Astrocyte of the hippocampus (primary cell): ENCODE measurements at places on chromosomes 5 and 9.

GRCh38 chr5:111425205-111425604 lies 87.1 kb downstream of the STARD4 start:
- DNase-seq: no peak

GRCh38 chr9:90029996-90030395 lies 425.2 kb downstream of the GADD45G start:
- peak; percentile 48 for DNase-seq

- DNase-seq: peak; percentile 33
Observed at GRCh38 chr9:120742951-120743416, 28.7 kb upstream of the MEGF9 start.

DNA sequence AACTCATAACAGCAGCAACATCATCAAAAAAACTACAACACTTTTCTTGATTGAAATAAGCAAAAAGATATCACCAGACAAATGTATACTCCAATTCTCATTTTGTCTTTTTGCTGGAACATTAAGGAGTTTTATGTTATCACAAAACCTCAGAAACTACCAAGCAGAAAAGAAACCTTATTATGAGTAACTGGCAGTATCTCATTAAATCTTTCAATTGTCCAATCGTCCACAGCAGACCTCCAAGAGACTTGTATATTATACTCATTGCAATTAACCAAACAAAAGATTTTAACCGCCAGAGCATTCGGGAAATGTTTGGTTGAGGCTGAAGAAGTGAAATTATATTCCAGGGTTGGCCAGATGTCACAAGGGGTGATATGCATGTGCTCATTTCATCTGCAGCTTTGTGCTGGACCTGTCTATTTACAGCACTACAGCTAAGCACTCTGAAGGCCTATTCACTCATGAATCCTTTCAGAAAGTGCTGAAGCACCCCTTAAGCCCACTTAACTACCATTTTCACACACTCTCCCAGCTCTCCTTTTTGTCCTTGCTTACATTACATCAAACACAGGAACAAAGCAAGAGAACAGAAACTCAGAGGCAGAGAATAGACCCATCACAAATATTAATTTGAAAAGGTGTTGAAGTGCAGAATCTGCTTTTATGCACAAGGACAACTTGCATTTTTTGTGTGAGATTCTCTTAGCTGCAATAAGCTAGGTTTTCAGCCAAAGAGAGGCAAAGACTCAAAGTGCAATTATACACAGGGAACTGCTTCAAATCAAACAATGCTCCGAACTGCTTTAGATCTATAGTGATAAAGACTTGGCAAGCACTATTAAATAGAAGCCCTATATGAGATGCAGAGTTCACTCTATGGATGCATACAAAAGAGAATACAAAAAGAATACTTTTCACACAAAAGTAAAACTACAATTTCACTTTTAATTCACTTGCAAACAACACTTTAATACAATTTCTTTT lies 150.4 kb upstream of the POU5F2 start:
- DNase-seq: peak; percentile 61

- peak; percentile 45 for DNase-seq
Observed at GRCh38 chr9:36987891-36988290, 46.2 kb downstream of the PAX5 start.
